ENCODE measurements at places on chromosomes 12 and 14.
A peak's percentile ranks its signal among the peaks of the same experiment; 100 is the strongest.

DNA sequence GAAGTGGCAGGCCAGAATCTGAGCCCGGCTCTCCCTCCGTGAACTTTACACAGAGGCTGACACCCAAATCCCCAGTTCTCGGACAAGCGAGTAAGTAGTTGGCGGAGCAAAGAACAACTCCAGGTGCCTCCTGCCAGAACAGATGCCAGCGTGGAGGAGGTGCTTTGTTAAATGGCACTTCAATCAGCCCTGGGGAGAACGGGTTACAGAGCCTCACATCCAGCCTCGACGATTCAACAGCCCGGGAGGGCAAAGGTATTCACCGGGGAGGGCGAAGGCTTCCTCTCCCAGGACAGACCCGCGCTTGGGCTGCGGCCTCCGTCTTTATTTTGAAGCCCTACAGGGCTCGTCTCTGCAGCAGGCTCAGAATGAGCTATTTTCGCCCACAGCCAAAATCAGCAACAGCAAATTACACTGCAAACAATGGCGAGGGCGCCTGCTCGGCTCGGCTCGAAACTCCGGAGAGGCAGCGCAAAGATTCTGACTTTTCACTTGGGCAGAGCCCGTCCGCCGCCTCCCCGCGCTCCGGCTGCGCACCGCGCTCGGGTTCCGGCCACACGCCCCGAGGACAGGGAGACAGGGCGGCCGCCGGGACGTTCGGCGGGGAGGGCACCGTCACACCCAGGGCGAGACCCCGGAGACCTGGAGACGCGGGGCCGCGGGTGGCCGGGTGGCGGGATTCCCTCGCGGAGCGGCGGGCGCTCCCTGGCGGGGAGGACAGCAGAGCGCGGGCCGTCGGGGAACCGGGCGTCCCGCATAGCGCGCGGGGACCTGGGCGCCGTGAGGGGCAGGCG lies 811 bp downstream of the TMCC3 start:
- DNase-seq = no peak

GRCh38 chr14:61645247-61645646 lies 50.1 kb upstream of the HIF1A start:
- no peak for DNase-seq

DNA sequence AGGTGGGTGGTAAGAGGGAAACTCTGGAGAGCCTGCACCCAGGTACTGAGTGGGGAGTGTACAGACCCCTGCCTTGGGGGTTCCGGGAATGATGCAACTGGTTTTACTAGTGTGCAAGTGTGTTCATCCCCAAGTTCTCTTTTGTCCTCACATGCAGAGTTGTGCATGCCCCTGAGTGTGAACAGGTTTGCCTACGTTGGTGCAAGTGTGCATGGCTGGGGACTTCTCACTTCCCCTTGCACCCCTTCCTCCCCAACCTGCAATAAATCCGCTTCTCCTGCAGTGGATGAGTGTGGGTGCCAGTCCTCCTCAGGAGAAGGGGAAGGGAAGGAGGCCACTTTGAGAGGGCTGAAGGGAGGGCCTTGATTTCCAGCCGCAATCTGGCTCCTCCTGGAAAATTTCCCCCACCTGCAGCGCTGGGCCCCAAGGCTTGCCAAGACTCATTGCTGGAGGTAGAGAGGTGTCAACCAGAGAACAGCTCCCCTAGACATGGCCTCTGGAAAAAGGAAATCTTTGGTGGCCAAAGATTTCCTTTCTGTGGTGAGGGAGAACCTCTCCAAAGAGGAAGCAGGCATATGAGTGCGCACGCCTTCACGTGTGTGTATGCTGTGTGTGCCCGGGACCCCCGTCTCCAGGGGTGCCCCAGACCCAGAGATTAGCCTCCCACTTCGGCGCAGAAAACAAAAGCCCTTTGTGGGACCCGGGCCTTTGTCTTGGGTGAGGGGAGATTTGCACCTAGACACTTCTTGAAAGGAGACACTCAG lies 5.5 kb downstream of the AQP2 start:
- no peak for DNase-seq

- DNase-seq = no peak
Observed at GRCh38 chr12:65432114-65432513, 153.6 kb downstream of the MSRB3 start.

GRCh38 chr12:73321319-73321718 lies 1049.1 kb downstream of the TRHDE start:
- no peak for DNase-seq

GRCh38 chr12:106955377-106956047 lies at the start of gene TMEM263:
TSS of gene TMEM263 (plus strand) at chr12:106955907. CDS start at chr12:106967117, 11,210 bp downstream.
- peak; percentile 95 for DNase-seq

DNA sequence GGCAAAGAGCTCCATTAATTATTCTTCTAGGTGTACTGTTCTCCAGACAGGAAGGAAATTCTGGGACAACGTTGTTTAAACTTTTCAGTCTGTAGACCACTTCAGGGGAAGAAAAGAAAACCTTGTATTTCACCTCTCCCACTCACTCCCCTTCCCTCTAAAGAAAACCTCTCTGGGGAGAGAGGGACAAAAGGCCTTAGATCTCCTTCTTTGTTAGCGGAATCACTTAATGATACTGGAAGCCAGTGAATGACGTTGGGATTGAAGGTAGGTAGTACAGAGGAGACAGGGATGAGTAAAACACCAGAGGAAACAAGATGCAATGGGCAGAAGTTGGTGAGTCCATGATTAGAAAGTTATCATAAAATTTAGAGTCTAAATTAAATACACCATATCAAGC lies 38.7 kb upstream of the SGPP1 start:
- DNase-seq = no peak

GRCh38 chr14:68362846-68363245 lies 430.0 kb downstream of the ZFP36L1 start:
- no peak for DNase-seq

GRCh38 chr12:3628629-3629028 lies 124.3 kb downstream of the CRACR2A start:
- no peak for DNase-seq

DNA sequence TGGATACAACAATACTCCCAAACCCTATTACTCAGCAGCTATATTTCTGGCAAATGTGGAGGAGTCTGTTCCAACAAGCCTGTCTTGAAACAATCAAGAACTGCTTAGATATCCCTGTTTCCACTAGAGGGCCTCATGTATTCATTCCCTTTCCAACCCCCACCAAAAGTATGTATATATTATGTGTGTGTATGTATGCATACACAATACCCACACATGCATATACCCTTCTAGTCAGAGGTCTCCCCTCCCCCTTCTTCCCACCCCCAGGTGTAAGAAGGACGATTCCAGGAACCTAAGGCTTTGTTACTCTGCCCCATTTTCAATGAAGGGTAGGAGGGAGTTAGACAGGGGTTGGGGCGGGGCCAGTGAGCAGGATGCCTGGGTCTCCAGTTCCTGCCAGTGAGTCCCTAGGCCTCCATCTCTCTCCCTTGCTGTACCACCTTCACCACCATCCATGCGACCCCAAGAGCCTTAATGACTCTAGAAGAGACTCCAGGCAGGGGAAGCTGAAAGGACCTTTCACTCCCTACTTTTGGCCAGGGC lies at the start of gene DGKA:
Gene DGKA, plus strand, starts transcription at position 392 of the 546 bp plus-strand sequence. CDS start 5,342 bp downstream, outside the sequence.
- peak; percentile 55 for DNase-seq

DNA sequence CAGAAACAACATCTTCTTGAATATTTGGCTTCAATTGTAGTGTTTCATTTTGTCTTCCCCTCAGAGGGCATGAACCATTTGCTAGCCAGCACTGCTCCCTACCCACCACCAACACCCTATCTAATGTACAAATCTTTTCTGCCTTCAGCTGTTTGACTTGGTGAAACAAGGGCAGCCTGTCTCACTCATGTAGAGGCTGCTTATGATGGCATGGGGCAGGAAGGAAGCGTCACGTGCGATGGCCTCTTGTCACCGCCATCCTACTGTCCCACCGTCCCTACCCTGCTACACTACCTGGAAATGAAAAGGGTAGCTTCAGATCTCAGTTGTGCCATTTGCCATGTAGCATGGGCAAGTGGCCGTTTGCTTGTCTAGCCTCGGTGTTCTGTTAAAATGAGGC lies 29.9 kb upstream of the LRTM2 start:
- DNase-seq = no peak

GRCh38 chr12:3622822-3623690 lies 129.9 kb downstream of the CRACR2A start:
- DNase-seq = no peak

- no peak for DNase-seq
Observed at GRCh38 chr14:94111276-94112095, 950 bp downstream of the IFI27 start.

- no peak for DNase-seq
Observed at GRCh38 chr14:88535149-88535548, 19.7 kb downstream of the PTPN21 start.

DNA sequence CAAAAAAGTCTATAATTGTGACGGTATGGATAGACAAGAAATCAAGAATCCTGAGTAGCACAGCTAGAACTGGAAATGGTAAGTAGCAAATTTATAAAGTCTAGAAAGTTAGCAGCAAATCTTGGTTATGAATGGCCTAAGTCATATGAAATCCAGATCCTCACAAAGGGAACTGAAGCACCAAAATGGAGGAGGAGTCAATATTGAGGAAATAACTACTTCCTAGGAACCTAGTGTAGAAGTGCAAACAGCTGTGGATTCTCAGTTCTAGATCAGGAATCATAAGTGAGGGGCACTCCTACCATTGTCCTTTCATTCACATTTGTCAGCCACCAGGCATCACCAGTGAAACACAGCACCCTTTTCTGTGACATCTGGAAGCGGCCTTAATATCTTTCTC lies 202.2 kb upstream of the DCN start:
- DNase-seq = no peak

GRCh38 chr12:126847005-126847629 lies 1419.9 kb upstream of the TMEM132C start:
- no peak for DNase-seq

DNA sequence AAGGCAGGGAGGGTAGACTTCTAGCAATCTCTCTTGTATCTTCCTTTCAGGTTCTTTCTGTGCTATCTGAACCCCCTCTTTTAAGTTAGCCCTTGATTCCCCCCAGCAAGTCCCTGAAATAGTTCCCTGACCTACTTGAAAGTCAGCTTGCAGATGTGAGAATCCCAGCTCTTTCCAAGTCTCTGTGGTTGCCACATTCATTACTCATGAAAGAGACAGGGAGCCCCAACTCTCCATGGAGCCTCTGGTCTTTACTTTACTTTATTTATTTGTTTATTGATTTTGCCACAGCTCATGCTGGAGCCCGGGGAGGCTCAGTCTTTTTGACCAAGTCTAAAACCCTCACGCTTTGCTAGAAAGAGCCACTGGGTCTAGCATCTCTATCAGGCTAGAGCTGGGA lies 193.6 kb upstream of the FAR2 start:
- DNase-seq = no peak

GRCh38 chr14:22997676-22998323 lies 12.1 kb downstream of the C14orf93 start:
- no peak for DNase-seq

GRCh38 chr14:70635971-70636595 lies 5.6 kb upstream of the TTC9 start:
- no peak for DNase-seq

GRCh38 chr14:101189266-101189665 lies 285.7 kb upstream of the RTL1 start:
- DNase-seq = no peak

DNA sequence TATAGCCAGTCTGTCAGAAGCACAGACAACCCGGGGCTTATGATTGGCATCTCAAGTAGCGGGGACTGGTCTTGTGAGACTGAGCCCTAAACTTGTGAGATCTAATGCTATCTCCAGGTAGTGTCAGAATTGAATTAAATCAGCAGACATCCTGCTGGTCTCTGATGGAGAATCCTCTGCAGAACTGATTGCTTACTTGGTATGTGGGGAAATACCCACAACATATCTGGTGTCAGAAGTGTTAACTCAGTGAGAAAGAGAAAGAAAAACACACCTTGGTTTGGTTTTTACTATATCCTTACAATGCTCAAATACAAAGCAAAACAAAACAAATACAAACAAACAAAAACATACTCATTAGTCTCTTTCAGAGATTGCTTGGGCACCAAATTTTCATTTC lies 10.0 kb downstream of the SEL1L start:
- no peak for DNase-seq

GRCh38 chr14:100824091-100824551 lies 1.8 kb upstream of the MEG3 start:
- no peak for DNase-seq

- DNase-seq = no peak
Observed at GRCh38 chr12:93585247-93585646, 12.8 kb downstream of the SOCS2 start.

DNA sequence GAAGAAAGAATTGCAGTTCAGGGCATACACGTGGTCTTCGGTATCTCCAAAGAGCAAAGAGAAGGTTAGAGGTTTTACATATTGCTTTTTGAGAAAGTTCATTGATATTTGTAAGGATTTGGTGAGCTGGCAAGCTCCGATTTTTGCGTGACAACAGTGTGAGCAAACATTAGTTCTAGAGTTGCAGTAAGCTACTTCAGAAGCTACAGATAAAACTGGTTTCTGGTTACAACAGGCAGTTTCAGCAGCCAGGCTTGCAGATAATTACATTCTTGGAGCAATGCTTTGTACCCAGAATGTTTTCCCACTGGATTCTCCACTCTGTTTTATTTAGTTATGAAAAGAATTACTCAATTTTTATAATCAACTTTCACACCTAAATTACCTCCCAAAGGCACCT lies 28.2 kb downstream of the KLRK1 start:
- peak; percentile 28 for DNase-seq

DNA sequence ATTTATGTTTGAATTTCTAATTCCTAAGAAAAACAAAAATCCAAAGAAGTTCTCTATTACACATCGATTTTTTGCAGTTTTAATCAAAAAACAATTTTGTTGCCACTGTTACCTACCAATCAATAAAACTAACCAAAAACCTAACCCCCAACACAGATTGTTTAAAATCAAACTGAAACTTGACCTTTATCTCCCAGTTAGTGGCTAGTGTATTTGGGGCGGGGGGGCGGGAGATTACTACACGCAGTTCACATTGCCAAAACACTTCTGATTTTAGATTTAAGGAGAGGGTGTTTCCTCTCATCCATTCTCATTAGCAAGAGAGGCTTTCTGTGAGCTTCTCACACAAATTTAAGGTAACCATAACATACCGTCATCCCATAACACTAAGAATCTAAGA lies 6.4 kb downstream of the CDC42BPB start:
- DNase-seq = no peak

DNA sequence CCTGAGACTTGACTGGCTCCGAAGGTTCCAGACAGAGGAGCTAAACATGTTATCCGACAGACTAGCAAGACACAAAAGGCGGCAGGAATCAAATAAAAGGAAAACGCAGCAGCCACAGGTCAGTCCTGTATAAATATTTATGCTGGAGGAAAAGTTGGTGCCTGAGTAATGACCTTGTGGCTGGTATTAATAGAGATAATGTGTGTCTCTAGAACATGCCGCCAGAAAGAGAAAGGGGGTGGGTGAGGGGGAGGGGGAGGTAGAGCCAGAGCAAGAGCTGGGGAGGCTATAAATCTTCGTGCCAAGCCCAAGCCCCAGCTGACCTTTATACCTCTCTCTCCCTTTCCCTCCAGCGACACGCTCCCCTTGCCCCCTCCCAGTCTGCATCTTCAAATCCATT lies 590.4 kb downstream of the MED13L start:
- DNase-seq = no peak

- no peak for DNase-seq
Observed at GRCh38 chr14:52974406-52974805, 23.6 kb upstream of the FERMT2 start.

- DNase-seq = no peak
Observed at GRCh38 chr14:104689881-104690711, 678 bp downstream of the INF2 start.

GRCh38 chr14:80787876-80788275 lies 153.7 kb downstream of the CEP128 start:
- no peak for DNase-seq

- DNase-seq = no peak
Observed at GRCh38 chr14:93648440-93649168, 139.7 kb downstream of the PRIMA1 start.
